Spinal cord (tissue), 10 donors: ENCODE measurements at places on chromosomes 2 and 18. TPM values are rescaled to one million over a fixed set of nuclear protein-coding genes. Genes with fewer than 3 reads are reported as not detected.

The FAP gene
- 10.2 TPM for polyA plus RNA-seq

The LDLRAD4 gene
- polyA plus RNA-seq, result 33.1 TPM

The PRSS56 gene
- polyA plus RNA-seq, result 5.8 TPM

DNA sequence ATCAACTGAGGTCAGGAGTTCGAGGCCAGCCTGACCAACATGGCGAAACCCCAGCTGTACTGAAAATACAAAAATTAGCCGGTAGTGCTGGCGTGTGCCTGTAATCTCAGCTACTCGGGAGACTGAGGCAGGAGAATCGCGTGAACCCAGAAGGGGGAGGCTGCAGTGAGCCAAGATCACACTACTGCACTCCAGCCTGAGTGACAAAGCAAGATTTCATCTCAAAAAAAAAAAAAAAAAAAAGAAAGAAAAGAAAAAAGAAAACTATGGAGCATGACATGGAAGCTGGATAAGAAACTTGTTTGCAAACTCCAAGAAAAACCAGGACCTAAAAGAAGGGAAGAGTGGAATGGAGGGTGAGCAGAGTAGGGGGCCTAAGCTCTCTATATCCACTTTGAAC, 1.9 kb upstream of the CHMP1B start:
- DNase-seq, result no peak

The TTC21B gene
- 21.3 TPM for polyA plus RNA-seq

The RNF149 gene
- 31.8 TPM for polyA plus RNA-seq

The COL3A1 gene
- polyA plus RNA-seq, result 391 TPM

GRCh38 chr2:223076573-223076972, 24.6 kb downstream of the KCNE4 start:
- DNase-seq, result no peak

GRCh38 chr2:207296265-207296948, 130.7 kb upstream of the KLF7 start:
- DNase-seq, result no peak

GRCh38 chr2:57084697-57085281, 901.0 kb downstream of the CCDC85A start:
- no peak for DNase-seq

DNA sequence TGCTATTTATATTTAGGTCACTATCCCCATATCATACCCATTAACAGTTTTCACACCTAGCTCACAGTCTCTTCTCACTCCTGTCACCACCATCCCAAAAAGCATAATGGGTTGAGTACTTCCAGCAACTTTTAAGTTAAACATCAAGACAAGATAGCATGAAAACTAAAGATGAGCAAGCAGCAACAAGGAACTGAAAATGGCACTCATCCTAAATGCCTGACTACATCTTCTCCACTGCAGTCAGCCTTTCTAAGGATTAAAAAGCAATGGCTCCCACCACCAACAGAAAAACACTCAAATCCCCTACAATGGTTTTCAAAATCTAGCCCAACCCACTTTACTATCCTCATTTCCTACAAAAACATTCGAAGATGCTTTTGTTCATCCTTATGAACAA, 38.2 kb downstream of the CUL3 start:
- no peak for DNase-seq

GRCh38 chr2:178807227-178808008, at the start of gene TTN:
Gene TTN, minus strand, starts transcription at chr2:178807423. Its CDS starts 2,781 bp downstream, at chr2:178804642.
- DNase-seq, result no peak

The CRIM1 gene
- 35.9 TPM for polyA plus RNA-seq

DNA sequence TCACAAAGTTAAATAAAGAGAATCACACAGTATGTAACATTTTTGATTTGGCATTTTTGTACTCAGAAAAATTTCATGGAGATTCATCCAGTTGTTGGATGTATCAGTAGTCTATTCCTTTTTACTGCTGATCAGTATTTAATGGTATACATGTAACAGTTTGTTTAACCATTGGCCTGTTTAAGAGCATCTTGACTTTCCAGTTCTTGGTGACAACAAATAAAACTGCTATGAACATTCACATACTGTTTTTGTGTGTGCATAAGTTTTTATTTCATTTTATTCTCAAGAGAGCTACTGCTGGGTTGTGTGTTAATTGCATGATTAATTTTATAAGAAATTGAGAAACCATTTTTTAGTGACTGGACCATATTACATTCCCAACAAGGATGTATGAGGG, 694.5 kb upstream of the RAB6C start:
- no peak for DNase-seq

- peak; percentile 57 for DNase-seq
These were observed 308.5 kb downstream of the NRXN1 start for GRCh38 chr2:50723286-50723938.

DNA sequence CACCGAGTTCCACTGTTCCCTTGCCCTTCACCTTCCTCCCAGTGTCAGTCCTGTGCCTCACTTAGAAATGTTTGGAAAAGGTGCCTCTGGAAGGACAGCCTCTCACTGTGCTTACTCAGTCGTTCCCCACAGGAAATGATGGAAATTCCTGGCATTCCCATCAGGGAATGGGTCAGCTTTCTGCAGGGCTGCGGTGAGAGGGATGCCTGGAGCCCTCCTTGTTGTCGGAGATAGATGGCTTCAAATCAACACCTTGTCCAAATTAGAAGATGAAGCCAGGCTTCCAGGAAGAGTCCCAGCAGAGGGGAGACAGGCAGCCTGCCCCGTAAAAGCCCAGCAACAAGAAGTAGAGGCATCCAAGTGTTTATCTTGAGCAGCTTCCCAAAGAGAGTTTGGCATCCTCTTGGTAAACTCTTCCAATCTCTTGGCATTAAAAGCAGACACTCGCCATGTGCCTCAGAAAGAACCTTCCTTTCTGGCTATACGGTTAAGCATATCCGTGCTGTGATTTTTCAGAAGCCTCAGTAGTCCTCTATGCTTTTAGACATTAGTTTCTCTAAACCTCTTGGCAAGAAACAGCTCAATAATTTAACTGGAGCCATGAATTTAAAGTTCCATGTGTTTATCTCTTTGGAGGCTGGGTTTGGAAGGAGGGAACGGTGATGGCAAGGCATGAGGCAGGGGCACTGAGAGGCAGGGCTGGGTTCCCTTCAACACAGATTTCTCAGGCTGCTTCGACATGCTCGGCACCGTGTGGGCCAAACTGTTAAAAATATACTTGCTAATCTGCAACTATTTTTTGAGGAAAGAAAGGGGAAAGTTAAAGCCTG, 25.1 kb downstream of the COLEC12 start:
- DNase-seq, result no peak

DNA sequence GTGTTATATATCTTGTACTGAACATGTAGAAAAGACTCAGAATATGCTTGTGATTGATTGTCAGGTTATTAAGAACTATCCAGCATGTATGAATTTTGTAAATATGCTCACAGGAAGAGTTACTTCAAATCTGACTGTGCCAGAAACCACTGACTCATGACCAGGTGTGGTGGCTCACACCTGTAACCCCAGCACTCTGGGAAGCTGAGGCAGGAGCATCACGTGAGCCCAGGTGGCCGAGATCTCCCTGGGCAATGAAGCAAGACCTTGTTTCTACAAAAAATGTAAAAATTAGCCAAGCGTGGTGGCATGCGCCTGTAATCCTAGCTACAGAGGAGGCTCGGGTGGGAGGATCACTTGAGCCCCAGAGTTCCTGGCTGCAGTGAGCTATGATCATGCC, 126.6 kb downstream of the COMMD1 start:
- no peak for DNase-seq

GRCh38 chr2:74001781-74002504, 17.2 kb downstream of the TET3 start:
- no peak for DNase-seq

DNA sequence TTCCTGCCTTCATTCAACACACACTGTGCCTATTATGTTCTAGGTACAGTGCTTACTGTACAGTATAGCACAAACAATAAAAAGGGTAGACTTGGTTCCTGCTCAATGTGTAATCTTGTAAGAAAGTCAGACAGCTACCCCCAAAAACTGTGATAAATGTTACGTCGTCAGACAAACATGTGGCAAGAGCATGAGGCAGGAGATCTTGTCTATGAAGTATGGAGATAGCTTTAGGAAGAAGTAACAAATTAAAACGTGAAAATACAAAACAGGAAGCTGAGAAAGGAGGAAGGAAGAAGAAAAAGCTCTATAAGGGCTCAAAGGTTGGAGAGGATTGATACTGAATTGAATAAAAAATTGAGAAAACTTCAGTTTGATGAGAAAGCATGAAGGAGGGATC, 276.2 kb upstream of the HNRNPA3 start:
- DNase-seq, result no peak

GRCh38 chr2:194539425-194539824, 1117.6 kb upstream of the SLC39A10 start:
- DNase-seq, result no peak

- no peak for DNase-seq
These were observed 231.5 kb downstream of the LOXHD1 start for GRCh38 chr18:46425511-46425910.

GRCh38 chr2:99698896-99699295, 209.1 kb upstream of the REV1 start:
- DNase-seq, result no peak

GRCh38 chr18:57775937-57776336, 27.2 kb downstream of the ATP8B1 start:
- no peak for DNase-seq

DNA sequence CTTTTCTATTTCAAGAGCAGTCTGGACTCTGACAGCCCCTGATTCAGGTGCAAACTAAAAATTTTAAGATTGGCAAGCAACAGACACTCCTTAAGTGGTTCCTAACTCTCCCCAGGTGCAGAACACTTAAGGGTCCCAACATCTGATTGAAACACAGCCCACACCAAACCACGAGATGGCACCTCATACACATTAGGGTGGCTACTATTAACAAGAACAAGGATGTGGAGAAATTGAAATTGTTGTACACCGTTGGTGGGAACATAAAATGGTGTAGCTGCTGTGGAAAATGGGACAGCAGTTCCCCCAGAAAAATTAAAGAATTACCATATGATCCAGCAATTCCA, 82.3 kb downstream of the POLR1A start:
- no peak for DNase-seq

DNA sequence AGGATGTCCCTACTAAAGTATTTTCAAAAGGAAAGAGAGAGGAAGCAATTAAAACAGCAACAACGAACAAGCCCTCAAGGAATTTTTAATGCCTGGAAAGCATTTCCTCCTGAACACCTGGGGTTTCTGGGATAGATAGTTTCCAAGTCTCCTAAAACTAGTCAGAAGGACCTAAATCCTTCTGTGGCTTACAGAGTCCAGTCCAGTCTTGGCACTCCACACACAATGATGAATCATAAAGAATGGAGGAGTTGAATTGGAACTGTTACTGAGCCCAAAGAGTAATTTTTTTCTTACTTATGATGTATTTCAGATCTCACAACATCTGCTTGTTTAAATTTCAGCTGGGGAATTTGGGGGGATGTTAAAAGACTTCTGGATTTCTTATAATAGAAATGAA, 144.6 kb upstream of the SETBP1 start:
- DNase-seq, result no peak

- no peak for DNase-seq
These were observed 1.8 kb downstream of the MPV17 start for GRCh38 chr2:27320958-27321543.

GRCh38 chr2:31987454-31988220, 23.2 kb downstream of the MEMO1 start:
- DNase-seq, result no peak

DNA sequence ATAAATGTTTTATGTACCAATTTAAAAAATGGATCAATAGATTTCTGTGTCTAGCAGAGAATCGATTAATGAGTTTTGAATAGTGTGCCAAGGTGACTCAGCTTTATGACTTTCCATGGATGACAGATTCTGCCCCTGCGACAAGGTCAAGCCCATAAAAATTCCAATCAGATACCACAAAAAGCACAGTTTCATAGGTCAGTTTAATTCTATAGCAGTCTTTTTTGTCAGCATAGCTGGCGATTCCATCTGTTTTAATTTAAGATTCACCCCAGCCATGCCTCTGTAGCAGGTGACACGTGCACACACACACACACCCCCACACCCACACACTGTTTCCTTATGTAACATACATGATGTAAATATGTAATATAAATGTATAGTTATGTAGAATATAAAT, 28.9 kb downstream of the RAB31 start:
- DNase-seq, result no peak

DNA sequence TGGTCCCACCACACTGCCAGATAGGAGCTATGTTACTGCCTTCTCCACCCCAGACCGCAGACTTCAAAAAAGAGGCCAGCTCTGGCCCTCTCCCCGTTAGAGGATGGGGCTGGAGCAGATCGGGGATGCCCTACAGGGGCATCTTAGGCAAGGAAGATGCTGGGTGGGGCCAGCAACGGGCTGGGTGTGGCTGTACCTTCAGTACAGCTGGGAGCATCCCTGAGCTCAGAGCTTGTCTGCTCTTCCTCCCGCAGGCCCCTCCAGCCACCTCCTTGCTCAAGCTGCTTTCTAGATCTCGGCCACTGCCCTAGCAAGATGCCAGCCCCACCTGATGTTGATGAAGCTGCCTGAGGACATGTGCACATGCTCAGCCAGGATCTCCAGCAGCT, 9.8 kb downstream of the PTPRN start:
- no peak for DNase-seq

DNA sequence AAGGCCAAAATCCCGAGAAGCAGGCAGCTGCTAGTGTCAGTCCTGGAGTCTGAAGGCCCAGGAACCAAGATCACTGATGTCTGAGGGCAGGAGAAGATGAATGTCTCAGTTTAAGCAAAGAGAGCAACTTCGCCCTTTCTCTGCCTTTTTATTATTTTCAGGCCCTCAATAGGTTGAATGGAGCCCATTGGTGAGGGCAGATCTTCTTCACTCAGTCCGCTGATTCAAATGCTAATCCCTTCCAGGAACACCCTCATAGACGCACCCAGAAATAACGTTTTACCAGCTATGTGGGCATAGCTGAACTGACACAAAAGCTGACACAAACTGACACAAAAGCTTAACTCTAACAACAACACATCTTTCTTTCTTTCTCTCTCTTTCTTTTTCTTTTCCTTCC, 78.0 kb upstream of the KCNJ3 start:
- no peak for DNase-seq

DNA sequence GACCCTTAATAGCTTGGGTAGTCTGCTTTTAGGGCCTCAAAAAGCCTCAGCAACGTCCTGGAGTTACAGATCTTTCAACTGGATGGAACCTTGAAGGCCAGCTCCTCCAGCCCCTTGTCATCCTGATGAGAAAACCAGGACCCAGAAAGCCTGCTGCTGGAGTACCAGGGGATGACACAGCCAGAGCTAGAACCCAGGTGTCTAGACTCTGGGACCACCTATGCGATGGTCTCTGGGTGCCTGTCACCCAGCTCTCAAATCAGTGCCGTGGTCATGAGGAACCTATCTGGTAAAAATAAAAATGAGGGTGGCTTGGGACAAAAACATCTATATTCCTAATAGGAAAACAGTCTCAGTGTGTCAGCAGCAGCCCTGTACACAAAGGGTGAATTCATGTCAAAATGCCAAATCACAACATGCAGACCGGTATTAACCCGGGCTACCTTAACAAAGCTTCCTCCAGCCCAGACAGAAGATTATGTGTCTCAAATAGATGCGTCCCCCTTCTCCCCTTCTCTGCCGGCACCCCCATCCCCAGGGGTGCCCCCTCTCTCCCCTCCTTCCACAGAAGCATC, 28.5 kb downstream of the SMAD7 start:
- no peak for DNase-seq
